ENCODE measurements at places on chromosomes 12 and 14.
A peak's percentile ranks its signal among the peaks of the same experiment; 100 is the strongest.

DNA sequence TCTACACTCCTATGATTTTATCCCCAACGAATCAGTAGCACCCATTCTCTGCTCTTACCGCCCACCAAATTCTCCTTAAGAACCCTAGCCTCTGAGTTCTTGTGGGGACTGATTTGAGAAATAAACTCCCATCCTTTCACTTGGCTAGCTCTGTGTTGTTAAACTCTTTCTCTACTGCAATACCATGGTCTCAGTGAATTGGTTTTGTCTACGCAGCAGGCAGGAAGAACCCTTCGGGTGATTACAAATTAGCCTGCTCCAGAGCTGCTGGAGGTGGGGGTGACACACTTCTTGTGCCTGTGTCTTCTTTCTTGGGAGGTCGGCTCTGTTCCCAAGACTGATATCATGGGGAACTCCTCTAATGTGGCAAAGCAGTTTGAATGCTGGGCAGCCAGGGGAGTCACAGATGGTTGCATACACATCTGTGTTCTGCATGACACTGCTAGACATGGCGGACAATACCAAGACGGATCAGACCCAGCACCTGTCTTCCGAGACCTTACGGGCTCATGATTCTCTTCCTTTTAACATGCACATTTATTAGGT, 1.6 kb upstream of the C1S start:
- DNase-seq = no peak

- DNase-seq = no peak
Observed at GRCh38 chr12:32402946-32403345, 3.6 kb downstream of the FGD4 start.

- no peak for DNase-seq
Observed at GRCh38 chr12:114668886-114669288, 15.1 kb downstream of the TBX3 start.

GRCh38 chr12:117167769-117168168, 22.5 kb downstream of the FBXO21 start:
- no peak for DNase-seq

GRCh38 chr12:120546050-120546386, 11.9 kb downstream of the RNF10 start:
- no peak for DNase-seq

- no peak for DNase-seq
Observed at GRCh38 chr12:30117483-30117882, 333.7 kb upstream of the TMTC1 start.

- DNase-seq = no peak
Observed at GRCh38 chr12:99131751-99132199, 486.7 kb downstream of the APAF1 start.

GRCh38 chr14:52112336-52113018, 43.6 kb upstream of the NID2 start:
- no peak for DNase-seq

DNA sequence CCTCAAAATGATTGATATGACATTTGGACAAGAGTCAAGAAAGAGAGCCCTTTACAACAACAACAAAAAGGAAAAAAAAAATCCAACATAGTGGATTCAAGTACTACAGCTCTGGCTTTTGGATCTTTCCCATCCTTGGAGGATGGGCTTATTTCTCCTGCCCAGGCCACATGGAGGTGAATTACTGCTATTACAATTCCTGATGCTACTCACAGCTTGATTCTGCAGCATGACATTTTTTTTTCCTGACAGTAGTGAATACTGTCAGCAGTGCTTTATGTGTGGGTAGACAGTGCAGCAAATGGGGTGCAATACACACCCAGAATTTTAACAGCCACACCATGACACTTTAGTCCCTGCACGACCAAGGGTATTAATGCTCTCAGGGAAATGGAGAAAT, 42.5 kb upstream of the HSP90B1 start:
- no peak for DNase-seq

DNA sequence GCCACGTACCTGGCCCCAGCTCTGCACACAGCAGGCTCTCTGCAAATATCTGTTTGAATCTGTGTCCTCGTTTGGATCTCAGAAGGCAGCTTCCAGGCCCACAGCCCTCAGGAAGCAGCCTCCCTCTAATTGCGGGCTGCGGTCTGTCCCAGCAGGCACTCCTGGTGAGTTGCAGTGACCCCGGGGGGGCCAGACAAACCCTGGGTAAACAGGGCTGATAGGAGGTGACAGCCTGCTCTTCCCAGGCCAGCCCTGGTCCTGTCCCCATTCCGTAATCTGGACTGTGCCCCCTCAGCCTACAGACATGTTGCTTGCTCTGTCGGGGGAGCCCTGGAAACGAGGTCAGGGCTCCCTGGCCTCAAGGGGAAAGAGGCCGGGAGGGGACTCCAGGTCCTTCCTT, 2.0 kb downstream of the FOXN4 start:
- no peak for DNase-seq

GRCh38 chr12:12474931-12475795, 87.5 kb downstream of the DUSP16 start:
- DNase-seq = peak; percentile 26

- DNase-seq = no peak
Observed at GRCh38 chr12:20463913-20464524, 95.7 kb downstream of the PDE3A start.

DNA sequence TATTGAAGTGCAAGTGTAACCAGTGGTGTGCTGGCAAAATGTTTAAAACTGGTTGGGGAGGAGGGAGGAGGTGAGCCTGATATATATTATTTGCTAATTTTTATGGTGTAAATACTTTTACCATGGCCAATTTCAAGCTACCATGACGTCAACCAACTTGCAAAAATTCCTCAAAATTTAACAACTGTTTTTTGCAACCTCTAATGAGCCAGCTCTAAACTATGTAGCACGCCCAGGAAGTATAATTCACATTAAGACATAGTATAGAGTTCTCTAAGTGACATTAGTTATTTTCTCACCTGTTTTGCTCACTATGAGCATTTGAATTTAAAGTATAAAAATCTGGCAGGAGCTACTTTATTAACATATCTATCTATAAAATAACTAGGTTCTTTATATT, 41.4 kb downstream of the ATL1 start:
- DNase-seq = no peak

DNA sequence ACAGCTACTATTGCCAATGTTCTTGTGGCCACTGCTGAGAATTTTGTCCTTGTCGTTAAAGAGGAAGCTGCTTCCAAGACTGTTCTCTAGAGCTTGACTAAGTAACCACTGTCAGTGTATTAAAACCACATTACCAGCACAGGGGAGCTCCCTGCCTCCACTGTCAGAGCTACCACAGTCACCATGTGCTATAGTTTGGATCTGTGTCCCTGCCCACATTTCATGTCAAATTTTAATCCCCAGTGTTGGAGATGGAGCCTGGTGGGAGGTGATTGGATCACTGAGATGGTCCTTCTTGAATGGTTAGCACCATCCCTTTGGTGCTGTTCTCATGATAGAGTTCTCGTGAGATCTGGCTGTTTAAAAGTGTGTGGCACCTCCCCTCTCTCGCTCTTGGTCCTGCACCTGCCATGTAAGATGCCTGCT, 23.2 kb upstream of the RAP1B start:
- DNase-seq = peak; percentile 27

DNA sequence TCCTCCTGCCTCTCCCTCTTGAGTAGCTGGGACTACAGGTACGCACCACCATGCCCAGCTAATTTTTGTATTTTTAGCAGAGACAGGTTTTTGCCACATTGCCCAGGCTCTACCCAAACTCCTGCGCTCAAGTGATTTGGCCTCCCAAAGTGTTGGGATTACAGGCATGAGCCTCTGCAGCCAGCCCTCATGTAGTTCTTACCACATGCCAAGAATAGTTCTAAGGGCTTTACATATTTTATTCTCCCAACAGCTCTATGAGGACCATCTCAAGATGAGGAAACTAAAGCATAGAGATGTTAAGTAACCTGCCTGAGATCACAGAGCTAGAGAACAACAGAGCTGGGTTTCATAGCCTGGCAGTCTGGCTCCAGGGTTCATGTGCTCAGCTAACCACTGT, 37.9 kb upstream of the ALDH2 start:
- no peak for DNase-seq

GRCh38 chr12:99250091-99250490, 397.5 kb upstream of the GARIN6 start:
- no peak for DNase-seq

DNA sequence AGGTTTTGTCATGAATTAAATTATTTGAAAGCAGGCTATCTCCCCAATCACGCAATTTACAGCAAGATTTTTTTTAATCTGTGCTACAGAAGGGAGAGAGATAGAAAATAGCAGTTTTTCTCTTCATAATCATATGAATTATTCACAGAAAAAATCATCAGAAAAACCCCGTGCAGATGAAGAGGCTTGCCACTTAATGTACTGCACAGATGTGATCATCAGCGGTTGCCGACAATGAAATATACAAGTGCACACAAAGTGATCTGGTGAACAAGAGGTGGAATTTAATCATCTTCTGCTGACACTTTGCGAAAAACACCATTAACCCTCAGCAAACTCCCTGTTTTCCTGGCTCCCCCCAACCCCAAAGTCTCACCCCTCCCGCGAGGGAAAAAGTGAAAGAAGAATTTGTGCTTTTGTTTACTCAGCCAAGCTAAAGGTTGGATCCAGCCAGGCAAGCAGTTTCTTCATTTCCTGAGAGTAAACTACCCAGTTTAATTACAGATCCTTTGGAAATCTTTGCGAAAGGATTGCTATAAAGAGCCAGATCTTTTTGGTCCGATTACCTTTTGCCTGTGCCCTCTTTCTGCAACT, 3.1 kb upstream of the LMO3 start:
- no peak for DNase-seq

DNA sequence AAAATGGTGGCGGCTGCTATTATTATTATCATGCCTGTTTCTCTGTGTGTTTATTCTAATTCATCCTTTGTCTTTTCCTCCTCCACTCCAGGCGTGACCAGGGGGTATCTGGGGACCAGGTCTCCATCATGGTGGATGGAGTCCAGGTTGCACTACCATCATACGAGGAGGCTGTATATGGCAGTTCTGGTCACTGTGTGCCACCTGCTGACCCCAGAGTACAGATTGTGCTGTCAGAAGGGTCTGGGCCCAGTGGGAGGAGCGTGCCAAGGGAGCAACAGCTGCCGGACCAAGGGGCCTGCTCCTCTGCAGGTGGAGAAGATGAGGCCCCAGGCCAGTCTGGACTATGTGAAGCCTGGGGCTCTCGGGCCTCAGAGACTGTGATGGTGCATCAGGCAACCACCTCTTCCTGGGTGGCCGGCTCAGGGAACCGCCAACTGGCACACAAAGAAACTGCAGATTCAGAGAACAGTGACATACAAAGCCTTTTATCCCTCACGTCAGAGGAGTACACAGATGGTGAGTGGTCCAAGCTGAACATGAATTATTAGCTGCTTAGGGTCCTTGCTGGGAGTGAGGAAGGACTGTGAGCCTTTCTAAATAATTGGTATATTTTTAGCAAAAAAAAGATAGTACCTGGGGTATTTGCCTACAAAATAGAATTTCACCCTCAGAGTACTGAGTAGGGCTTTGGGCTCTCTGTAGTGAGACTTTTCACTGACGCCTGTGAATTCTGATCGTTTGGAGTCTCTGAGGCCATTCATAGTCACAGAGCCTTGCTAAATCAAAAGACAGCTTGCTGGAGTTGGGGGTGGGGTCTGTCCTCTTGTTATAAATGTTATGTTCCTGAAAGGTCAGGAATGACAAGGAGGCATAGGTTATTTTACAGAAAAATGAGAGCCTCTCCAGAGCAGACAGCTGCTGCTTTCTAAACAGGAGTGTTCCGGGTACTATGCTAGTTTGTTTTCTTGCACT, 58.1 kb upstream of the SRSF5 start:
- DNase-seq = peak; percentile 32

GRCh38 chr12:41956353-41956752, 188.3 kb downstream of the GXYLT1 start:
- no peak for DNase-seq

- DNase-seq = no peak
Observed at GRCh38 chr14:54025661-54026060, 69.0 kb upstream of the BMP4 start.

GRCh38 chr12:26185532-26186320, 9.6 kb upstream of the SSPN start:
- DNase-seq = no peak

- DNase-seq = no peak
Observed at GRCh38 chr12:10668526-10668925, 5.3 kb downstream of the STYK1 start.

GRCh38 chr14:102898776-102899515, 23.5 kb upstream of the AMN start:
- DNase-seq = no peak

GRCh38 chr12:47367912-47368537, 288.3 kb upstream of the AMIGO2 start:
- no peak for DNase-seq

DNA sequence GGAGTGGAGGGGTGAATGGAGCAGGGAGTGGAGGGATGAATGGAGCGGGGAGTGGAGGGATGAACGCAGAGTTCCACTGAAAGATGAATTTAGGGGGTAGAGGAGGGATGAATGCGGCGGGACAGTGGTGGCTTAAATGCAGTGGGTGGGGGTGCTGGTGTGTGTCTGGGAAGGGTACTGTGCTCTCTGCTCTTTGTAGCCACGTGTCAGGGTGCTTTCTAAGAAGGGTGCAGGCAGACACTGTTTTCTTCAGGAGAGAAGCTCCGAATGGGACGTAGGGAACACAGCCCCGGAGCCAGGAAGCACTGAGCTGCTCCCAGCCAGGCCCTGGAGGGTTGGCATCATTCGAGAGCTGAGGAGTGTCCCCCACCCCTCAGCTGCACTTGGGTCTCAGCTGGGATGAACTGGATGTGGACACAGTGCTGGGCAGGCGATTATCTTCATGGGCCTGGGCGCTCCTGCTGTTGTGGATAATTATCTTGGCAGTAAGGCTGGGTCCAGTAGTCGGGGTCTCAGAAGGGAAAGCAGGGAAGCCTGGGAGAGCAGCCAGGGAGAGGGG, 9.5 kb upstream of the CEP170B start:
- DNase-seq = no peak

- DNase-seq = no peak
Observed at GRCh38 chr14:30064454-30064853, 136.8 kb upstream of the PRKD1 start.

DNA sequence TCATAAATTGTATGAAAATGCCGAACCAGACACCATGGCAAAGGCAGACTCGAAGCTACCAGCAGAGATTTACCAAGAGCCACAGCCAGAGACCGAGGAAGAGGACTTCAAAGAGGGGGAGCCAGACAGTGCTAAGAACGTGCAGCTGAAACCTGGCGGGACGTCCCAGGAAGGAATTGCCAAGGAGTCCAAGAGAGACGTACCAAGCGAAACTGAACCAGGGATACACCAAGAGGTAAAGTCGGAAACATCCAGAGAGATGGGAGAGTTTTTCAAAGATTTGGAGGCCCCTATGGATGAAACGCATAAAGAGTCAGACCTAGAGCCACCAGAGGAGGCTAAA, 294 bp downstream of the SAMD15 start:
- no peak for DNase-seq

All from stimulated activated CD4-positive, alpha-beta T cell treated with anti-CD3 and anti-CD28 coated beads, Interleukin-4, amount 100 ng/mL, for 4 hours (primary cell).